ENCODE measurements at places on chromosomes 2 and 18.

- DNase-seq, result no peak
These were observed 167.9 kb upstream of the SPOPL start for GRCh38 chr2:138333677-138334076.

GRCh38 chr2:239778861-239779558 is 246.1 kb downstream of the NDUFA10 start:
- no peak for DNase-seq

DNA sequence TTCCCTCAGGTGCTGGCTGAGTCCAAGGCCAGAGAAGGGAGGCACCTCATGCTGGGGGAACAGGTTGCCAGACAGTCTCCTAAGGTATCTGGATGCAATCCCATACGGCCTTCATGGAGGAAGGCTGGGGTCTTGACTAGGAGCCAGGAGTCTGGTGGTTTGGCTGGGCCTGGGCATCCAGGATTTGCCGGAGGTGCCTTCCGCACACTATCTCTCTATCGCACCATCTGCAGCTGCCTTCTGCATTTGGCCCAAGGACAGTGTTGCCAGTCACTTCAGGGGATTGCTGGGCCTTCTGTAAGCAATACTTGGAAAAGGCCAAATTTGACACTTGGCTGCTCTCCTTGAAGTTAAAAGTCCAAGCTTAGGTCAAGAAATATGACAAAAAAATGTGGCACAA is 327.2 kb downstream of the EN1 start:
- no peak for DNase-seq

- DNase-seq, result no peak
These were observed 143.7 kb downstream of the MC4R start for GRCh38 chr18:60228609-60229595.

- DNase-seq, result no peak
These were observed 15.8 kb downstream of the ZNF514 start for GRCh38 chr2:95143838-95144237.

GRCh38 chr18:39455285-39455684 is 1889.7 kb upstream of the CELF4 start:
- DNase-seq, result no peak

GRCh38 chr2:230713331-230714135 is 891 bp downstream of the CAB39 start:
- peak; percentile 18 for DNase-seq

DNA sequence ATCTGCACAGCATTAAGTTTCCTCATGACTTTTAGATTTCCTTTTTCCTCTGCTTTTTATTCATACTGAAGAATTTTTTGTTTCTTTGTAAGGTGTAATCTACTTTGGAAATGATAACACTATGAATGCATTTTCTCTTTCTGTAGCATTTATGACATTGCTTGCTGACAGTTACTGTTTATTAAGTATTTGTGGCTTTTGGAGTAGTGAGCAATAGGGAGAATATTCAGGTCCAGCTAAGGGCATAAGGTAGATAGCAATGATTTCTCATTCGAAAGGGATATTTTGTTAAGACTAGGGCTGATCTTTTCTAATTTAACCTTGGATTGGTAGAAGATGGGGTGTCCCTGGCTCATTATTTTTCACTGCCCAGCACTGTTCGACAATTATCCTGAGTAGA is 80.3 kb downstream of the XRCC5 start:
- DNase-seq, result no peak

DNA sequence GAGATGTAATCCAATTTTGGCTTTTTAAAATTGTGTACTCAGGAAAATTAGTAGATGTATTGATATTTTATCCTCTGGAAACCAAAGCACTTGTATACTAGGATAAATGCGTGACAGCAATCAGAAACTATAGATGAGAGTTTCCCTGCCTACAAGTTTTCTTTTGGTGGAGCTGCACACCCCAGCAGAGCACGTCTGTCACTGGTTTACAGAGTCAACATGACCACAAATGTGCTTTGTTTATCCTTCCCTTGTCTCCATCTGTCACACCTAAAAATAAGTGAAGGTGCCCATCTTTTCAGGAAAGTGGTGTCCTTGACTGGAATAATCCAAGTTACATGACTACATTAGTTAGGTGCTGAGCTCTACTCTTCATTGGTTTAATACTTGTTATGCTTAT is 210.4 kb upstream of the DSEL start:
- no peak for DNase-seq

DNA sequence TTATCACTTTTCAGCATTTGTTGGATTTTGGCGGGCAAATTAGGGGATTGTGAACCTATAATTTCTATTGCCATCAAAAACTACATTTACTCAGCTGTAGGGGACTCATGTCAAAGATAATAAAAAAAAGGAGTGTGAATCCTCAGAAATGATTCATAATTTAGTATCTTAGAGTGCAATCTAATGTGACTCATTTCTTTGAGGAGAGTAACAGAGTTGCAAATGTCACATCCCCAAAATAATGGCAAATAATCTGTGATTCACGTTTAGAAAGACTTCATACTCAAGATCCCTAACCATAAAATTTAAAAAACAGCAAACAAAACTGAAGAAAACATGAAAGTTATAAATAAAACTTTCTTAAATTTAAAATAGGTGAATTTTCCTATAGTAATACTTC is 373.0 kb downstream of the CDH2 start:
- DNase-seq, result no peak

GRCh38 chr18:45775241-45775676 is 50.2 kb upstream of the SIGLEC15 start:
- peak; percentile 71 for DNase-seq
